Left ventricle myocardium inferior (tissue), 1 donor: ENCODE measurements at places on chromosomes 12 and 14. TPM values are rescaled to one million over a fixed set of nuclear protein-coding genes. Genes with fewer than 3 reads are reported as not detected.

DNA sequence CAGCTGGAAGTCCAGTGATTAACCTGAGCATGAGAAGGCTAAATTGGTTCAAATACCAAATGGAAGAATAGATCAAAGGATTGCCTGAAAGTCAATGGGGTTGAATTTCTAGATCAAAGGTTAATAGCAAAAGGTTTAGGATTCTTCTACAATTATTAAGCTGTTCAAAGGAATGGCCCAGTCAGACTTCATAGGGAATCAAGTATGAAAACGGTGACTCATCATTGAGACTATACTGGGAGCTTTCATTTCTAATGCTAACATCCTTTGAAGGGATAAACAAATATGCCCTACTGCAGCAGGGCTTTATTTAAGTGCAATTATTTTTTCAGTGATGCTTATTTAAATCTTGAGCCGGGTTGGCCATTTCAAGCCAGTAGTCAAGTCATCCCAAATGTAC is 152.8 kb downstream of the RIMBP2 start:
- H3K4me3 ChIP-seq: no peak overlapping the region
- H3K36me3 ChIP-seq: no peaks in the 10 kb centered on the region
- H3K27me3 ChIP-seq: peaks cover 47% of the 10 kb centered on the region
- no peak overlapping the region for H3K27ac ChIP-seq

GRCh38 chr12:116885491-116885890 is 4.2 kb upstream of the HRK start:
- no peaks in the 10 kb centered on the region for H3K36me3 ChIP-seq
- peaks cover 56% of the 10 kb centered on the region for H3K27me3 ChIP-seq
- H3K4me3 ChIP-seq: no peak overlapping the region

- no peak for DNase-seq
- H3K4me3 ChIP-seq: no peak overlapping the region
- H3K27ac ChIP-seq: no peak overlapping the region
- H3K4me1 ChIP-seq: peaks cover 4% of the 10 kb centered on the region
- peaks cover 43% of the 10 kb centered on the region for H3K27me3 ChIP-seq
- no peaks in the 10 kb centered on the region for H3K36me3 ChIP-seq
These were observed 14.7 kb downstream of the KRT2 start for GRCh38 chr12:52637299-52637698.

DNA sequence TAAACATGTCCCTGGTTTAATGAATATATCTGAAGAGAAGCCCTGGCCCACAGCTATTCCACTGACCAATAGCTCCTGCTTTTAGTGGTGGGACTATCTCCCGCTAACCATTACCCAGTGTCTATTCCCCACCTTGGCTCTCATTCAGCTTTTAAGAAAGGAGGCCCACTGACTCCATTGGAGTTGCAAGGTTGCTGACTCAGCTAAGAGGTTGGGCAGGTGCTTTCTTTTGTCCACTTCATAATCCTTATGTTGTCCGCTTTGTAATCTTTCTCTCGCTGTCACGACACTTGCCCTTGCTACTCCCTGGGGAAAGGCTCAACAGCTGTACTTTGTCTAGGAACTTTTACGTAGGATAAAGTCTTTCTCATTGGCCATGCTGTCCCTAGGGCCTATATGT is 453.4 kb upstream of the CCDC196 start:
- no peaks in the 10 kb centered on the region for H3K36me3 ChIP-seq
- H3K27me3 ChIP-seq: no peaks in the 10 kb centered on the region
- H3K27ac ChIP-seq: no peak overlapping the region
- peaks cover 2% of the 10 kb centered on the region for H3K4me1 ChIP-seq
- DNase-seq: no peak
- H3K4me3 ChIP-seq: no peak overlapping the region

Gene AICDA
- total RNA-seq: not detected

- no peaks in the 10 kb centered on the region for H3K36me3 ChIP-seq
- no peak overlapping the region for H3K4me3 ChIP-seq
- DNase-seq: no peak
- no peaks in the 10 kb centered on the region for H3K4me1 ChIP-seq
These were observed 163.9 kb upstream of the FRMD6 start for GRCh38 chr14:51487848-51488247.

- no peaks in the 10 kb centered on the region for H3K27me3 ChIP-seq
- H3K36me3 ChIP-seq: no peaks in the 10 kb centered on the region
- no peak overlapping the region for H3K27ac ChIP-seq
- no peaks in the 10 kb centered on the region for H3K4me1 ChIP-seq
- no peak overlapping the region for H3K4me3 ChIP-seq
These were observed 599.5 kb downstream of the FLRT2 start for GRCh38 chr14:86129426-86129825.

DNA sequence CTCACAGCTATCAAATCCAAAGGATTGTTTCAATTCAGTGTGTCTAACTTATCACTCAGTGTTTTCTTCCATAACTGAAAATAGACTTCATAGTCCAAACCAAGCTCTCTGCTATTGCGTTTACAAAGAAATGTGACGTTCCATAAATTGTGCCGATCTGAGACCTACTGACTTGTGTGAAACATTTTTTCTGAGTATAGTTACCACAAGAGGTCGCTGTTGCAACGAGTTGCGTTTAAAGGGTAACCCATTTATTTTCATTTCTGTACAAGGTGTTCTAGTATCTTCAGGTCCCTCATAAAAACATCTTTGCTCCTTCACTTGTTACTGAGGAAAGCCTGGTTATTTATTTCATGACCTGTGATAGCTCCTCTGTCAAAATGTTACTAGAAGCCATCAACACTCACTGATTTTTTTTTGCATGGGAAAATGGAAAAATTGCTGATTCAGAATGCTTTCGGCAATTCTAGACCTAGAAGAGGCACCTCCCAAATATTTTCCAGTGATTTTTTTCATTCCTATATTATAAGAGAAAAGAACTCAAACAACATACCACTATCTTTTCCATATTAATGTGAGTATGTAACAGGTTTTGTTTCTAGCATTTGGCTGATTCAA is 60.9 kb upstream of the OR4E1 start:
- H3K36me3 ChIP-seq: no peaks in the 10 kb centered on the region
- no peak overlapping the region for H3K4me3 ChIP-seq
- peaks cover 48% of the 10 kb centered on the region for H3K27me3 ChIP-seq
- no peaks in the 10 kb centered on the region for H3K4me1 ChIP-seq

Gene BATF
- 0.93 TPM for total RNA-seq
